ENCODE measurements at places on chromosomes 2 and 18.

DNA sequence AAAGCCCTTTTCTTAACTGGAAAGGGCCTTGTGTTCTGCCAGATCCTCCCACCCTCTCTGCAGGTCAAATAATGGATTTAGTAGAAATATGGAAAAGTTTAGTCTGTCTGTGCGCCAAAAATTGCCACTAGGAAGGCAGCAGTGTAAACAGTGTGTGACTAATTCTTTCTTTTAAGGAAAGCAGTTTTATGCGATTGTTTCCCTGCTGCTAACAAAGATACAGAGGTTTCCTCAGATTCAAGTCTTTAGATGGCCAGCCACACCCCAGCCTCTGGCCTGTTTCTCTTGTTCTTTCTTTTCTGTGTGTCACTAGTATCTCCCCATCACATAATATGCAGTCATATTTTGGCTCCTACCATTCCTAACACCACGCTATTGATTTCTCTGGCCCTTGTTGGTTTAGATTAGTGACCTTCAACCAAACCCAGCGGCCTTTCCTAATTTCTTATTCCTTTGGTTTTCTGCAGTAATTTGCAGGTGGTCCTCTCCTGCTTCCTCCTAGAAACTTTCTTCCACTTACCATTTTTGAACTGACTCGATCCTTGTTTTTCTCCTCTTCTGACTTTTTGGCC, 157.4 kb downstream of the LTBP1 start:
- peak; percentile 32 for DNase-seq

GRCh38 chr2:50346629-50347357, 685.1 kb downstream of the NRXN1 start:
- no peak for DNase-seq

DNA sequence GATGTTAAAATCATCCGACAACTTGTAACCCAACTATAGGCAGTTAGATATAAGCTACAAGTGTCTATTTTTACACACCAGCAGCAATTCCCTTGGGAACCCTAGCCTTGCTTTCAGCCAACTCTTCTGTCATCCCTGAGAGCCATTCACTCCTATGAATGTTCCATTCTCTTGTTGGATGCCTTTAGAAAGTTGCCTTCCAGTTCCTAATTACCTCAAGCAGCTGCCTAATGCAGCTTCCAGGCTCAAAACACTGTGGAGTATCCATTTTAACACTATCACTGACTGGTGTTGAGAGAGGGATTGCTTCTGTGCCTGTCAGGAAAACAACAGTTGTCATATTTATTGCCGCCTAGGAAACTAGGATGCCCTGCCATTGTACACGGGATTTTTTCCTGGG, 402.0 kb upstream of the ACVR2A start:
- DNase-seq: no peak

DNA sequence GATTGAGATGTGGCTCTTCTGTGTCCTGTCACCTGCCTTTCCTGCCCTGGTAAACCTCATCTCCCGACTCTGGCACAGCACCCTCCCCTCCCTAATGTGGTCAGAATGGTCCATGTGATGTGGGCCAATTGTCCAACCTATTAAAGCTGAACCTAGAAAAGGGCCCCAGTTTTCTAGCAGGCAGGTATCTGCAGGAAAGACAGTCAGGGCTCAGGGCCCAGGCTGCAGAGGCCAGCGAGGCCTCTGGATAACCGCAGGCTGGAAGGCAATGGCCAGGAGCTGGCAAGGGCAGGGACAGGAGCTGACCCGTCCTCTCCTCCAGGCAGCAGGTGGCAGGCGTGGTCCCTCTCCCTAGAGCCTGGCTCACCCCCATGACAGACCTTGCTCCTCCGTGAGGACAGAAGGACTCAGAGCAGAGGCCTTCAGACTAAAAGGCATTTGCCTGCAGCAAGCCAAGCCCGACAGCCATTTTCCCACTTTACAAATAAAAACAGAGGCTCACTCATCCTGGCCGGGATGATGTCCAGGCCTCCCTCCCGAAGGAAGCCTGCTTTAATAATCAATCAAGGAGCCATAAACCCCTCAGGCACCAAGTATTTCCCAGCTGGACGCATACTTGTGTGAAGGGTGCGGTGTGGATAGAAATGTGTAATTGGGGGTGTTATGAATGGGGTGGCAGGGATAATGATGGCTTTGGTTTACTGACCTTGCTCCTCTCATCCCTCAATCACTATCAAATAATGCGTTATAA, 107.1 kb downstream of the TWIST2 start:
- no peak for DNase-seq

- DNase-seq: no peak
Observed at GRCh38 chr2:68438455-68439303, 28.4 kb downstream of the FBXO48 start.

Data from kidney capillary endothelial cell (primary cell).